Stromal cell of bone marrow (primary cell): ENCODE measurements at places on chromosomes 5 and 9.

- DNase-seq, result no peak
Measured at GRCh38 chr5:10448754-10449360, 7.2 kb downstream of the ROPN1L start.

- DNase-seq, result no peak
Measured at GRCh38 chr5:139049780-139050179, 148.4 kb downstream of the SIL1 start.

- no peak for DNase-seq
Measured at GRCh38 chr9:133182151-133182550, 18.4 kb upstream of the GBGT1 start.

- peak; percentile 95 for DNase-seq
Measured at GRCh38 chr9:35812025-35812602, at the start of gene SPAG8. Gene SPAG8 (minus strand): TSS chr9:35812262. CDS start chr9:35812147, 115 bp downstream.

DNA sequence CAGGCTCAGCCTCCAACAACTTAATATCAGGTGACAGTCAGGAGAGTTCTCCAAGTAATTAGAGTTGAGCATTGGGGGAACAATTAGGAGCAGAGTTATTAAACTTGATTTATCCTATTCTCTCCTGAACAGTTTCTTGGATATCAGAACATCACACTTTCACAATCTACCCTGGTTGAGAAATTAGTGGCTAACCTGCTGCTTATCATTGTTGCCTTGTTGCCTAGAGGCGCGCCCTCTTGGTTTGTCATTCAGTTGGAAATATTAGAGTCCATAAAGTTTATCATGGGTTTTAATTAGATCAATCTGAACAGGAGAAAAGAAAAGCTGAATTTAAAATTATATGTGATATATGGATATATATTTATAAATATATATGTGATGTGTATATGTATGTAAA, 291.1 kb downstream of the CCDC171 start:
- no peak for DNase-seq

- DNase-seq, result no peak
Measured at GRCh38 chr5:62794456-62794855, 215.8 kb downstream of the LRRC70 start.

DNA sequence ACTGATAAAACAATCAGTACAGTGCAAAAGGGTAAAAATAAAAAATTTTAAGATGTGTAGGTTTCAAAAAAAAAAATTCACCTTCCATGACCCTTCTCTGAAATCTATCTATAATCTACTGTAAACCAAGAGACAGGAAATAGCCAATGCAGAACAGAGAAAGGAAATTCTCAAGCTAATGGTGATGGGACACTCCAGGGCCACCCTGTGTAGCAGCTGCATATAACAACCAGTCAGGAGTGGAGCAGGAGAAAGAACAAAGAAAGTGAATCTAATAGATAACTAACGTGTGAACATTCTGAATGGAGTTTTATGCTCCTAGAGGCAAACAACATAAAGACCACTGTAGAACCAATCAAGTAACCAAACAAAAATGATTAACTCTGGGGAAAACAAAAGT, 16.6 kb downstream of the SPTLC1 start:
- DNase-seq, result no peak

- no peak for DNase-seq
Measured at GRCh38 chr9:33125461-33125860, 41.7 kb downstream of the B4GALT1 start.

DNA sequence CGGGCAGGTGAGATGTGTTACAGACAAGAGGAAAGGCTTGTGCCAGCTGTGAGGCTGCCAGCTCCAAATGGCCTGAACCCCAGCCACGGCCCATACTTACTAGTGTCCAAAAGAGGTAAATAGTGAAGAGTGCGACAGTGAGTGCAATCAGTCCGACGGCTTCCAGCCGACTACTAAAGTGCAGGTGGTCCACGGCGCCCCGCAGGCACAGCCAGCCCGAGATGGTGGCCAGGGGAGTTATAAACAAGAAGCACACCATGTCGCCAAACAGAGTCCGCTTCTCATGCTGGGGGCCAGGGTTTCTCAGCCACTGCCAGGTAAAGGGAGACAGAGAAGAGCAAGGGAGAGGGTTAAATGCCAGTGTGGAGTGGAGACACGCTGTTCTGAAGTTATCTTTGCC, 101.1 kb downstream of the LMNB1 start:
- no peak for DNase-seq

DNA sequence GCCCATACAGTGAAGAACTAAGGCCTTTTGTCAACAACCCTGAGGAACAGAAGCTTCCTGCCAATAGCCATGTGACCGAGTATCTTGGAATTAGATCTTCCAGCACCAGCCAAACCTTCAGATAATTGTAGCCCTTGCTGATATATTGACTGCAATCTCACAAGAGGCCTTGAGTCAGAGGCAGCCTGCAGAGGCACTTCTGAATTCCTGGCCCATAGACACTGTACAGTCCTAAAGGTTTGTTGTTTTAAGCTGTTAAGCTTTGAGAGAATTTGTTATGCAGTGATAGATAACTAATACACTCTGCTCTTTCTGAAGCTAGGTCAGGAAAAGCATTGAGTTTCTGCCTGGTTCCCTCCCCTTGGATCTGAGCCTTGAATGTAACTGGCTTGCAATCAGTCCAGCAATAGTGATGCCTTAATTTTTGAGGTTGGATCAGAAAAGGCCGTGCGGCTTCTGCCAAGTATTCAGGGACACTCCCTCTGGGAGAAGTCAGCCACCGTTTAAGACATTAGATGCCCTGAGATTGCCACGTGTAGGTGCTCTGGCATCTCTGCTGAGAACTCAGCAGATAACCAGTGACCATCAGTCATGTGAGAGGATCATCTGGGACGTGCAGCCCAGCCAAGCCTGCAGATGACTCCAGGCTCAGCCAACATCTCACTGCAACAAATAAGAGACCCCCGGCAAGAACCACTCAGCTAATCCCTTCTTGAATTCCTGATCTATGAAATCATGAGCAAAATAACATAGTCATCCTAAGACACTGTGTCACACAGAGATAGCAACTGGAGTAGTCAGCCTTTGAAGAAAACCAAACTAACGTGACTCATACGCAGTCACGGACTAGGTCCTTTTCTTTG, 126.8 kb upstream of the STC2 start:
- DNase-seq, result peak; percentile 97

DNA sequence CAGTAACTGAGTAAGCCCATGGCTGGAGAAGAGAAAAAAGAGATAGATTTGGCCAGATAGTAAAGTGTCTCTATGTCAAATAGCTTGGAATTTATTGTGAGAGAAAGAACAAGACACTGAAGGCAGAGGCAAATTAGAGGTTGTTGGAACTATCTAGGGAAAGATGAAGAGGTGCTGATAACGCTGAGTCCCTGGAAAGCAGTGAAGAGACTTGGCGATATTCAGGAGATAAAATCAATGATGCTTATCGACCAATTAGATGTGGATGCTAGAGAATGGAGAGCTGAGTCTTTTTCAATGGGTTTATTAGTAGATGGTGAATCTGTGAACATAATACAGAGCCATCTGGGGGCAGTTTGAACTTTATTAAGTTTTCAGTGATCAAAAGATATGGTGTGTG, 48.6 kb upstream of the GABRA1 start:
- no peak for DNase-seq

DNA sequence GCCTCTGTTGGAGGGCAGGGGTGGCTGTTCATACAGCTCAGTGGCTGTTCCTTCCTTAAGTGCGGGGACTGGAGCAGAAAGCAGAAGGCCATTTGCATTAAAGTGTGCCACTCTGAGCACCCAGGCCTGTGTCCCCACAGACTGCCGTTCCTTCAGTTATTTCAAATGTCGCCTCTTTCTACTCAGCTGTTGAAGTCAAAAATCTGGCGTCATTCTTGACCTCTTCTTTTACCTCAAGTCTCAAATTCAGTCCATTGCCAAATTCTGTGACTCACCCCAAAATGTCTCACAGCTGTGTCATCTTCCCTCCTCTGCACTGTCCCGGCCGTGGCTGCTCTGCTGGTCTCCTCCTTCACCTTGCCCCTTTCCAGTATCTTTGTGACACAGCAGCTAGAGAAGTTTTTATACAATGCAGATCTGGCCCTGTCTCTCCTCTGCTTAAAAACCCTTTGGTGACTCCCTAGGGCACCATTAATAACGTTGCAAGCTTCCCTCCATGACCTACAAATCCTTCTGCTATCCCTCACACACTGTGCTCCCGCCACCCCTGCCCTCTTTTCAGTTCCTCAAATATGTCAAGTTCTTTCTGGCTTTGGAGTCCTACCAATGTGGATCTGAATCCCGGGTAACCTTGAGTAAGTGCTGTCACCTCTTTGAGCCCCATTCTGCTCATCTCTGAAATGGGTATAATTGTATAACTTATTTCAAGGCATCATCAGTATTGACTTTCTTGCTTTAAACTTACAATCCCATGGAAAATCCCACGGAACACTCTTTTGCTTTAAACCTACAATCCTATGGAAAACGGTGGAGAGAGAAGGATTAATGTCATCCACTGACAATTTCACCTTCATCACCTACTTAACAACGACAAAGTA, 98.3 kb upstream of the BOD1 start:
- peak; percentile 73 for DNase-seq

DNA sequence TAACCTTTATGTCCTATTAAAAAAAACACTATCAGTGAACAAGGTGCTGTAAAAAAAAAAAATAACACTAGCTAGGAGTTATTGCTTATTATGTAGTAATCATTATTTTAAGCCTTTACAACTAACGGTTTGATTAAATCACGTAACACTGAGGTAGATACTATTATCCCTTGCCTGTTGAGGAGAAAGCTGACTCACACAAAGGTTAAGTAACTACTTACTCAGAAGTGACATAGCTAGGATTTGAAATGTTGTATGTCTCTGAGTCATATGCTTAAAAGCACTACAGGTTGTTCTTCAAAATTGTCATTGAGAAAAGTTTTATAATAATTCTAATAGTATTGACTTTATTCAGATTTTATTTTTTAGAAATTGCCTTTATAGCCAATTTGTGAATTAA, 8.8 kb downstream of the TENT2 start:
- peak; percentile 12 for DNase-seq

GRCh38 chr5:74205767-74206578, 434.6 kb downstream of the ENC1 start:
- DNase-seq, result no peak

- DNase-seq, result no peak
Measured at GRCh38 chr5:140420665-140421361, 19.2 kb downstream of the ANKHD1 start.

- no peak for DNase-seq
Measured at GRCh38 chr5:873328-873727, 19.3 kb downstream of the BRD9 start.

DNA sequence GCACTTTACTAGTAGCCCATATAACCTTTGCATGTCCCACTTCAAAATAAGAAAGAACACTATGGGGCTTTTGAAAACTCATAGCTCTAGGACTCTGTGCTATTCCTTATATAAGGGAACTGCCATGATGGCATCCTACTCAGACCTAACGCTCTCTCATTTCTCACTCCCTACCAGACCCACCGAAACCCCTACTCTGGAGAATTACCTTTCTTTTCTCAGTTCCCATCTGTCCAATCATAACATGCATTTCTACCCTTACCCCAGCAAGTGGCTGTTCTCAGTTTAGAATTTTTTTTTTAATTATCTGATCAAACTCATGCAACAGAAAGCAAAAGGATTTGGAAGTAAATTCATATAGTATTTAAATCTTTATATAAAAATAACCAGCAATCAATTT, 27.3 kb downstream of the CARNMT1 start:
- DNase-seq, result no peak

DNA sequence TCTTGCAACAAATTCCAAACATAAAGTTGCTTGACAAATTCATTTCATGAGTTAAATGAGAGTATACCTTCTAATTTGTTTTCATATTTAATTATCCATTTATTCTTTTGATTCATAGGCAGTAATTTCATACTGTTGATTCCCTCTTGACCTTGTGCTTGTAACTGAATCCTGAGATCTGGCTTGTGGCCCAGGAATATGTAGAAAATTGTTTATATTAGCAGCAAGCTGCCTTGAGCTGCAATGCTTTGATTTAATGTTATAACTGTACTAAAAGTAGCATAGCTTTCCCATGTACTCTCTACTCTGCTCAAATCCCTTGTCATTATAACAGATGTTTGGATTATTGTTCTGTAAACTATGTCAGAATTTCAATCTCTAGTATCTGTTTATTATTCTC, 780.7 kb downstream of the NR2F1-AS1 start:
- no peak for DNase-seq

DNA sequence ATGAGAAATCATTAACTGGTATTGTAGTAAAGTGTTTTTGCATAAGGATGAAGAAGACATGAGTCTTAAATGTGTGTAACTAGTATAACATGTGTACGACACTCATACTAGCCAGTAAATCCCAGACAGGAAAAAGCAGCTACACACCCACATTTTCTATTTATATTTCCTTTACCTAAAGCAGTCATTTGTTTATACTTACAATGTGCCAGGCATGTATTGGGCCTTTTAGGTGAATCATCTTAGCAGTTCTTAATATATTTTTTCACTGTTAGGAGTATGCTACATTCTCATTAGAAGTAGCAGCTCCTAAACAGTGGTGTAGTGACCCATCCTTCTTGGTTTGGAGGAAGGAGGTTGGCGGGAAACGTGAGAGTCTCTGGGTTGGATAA, 55.8 kb upstream of the TMC1 start:
- DNase-seq, result no peak

DNA sequence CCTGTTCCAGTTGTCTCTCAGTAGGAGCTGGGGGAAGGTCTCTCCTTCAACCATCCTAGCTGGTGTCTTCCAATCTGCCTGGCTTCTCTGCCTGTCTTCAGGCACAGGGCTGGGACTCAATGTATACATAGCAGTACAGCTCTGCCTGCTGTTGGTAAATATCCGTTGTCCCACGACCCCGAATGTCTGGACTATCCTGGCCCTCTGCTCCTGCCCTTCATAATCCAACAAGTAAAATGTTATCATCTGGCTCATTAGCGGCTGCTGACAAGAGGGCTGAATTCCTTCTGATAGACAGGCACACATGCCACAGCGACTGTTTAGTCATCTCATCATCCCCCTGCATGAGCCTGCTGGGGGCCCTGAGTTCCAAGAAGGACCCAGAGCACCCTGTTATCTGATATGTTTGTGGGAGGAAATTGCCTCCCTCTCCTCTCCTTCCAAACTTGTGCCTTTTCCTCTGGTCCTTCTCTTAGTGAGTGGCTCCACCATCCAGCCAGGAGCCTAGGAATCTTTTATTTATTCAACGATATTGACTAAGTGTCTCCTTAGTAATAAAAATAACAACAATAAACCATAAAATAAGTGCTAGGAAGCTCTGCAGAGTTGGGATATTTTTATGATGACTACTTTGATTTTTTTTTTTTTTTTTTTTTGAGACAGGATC, 29.5 kb upstream of the TGFBR1 start:
- peak; percentile 58 for DNase-seq
